ENCODE measurements at places on chromosomes 7 and 10. TPM values are rescaled to one million over a fixed set of nuclear protein-coding genes. Genes with fewer than 3 reads are reported as not detected.

The NPTX2 gene
- total RNA-seq = 9.6 TPM

The SFTPD gene
- not detected for total RNA-seq

The RBP3 gene
- total RNA-seq = not detected

The ZMIZ1 gene
- 27.4 TPM for total RNA-seq

The MBL2 gene
- total RNA-seq = not detected

The IL6 gene
- total RNA-seq = 3.1 TPM
